ENCODE measurements at places on chromosomes 1 and 21.
A peak's percentile ranks its signal among the peaks of the same experiment; 100 is the strongest.

GRCh38 chr1:225155555-225155954, 226.1 kb downstream of the DNAH14 start:
- H3K27me3 ChIP-seq = no peaks in the 10 kb centered on the region
- no peak overlapping the region for H3K4me3 ChIP-seq
- DNase-seq = no peak

DNA sequence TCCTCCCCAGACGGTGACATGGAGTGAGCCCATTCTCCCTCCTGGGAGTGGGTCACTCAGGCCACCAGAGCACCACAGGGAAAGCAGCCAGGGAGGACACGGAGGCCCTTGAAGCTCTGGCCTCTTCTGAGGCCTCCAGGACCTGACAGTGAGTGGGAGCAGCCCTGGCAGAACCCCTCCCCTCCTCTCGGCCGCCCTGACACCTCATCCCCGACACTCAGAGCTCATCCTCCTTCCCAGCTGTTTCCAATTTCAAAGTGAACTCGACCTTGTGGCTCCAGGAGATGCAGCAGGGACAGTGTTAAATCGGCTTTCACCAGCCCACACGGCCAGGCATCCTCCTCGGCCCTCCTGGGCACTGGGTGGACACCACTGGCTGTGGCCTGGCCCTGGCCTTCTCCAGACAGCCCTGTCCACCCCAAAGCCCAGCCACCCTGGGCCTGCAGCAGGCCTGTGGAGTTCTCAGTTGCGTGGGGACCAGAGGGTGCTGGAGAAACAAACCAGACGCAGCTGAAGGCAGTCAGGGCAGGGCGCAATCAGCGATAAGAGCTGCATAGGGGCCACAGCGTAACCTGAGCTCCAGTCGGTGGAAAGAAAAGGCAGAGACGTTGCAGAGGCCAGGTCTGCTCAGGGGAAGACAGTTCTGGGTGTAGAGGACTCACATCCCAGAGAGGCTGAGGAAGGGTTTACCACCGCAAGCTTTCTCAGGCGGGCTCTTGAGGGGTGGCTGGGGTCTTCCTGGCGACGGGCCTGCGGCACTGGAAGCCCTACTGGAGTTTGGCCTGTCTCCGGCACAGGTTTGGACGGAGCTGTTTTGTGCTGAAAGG, 27.1 kb downstream of the FTCD start:
- no peak overlapping the region for H3K4me3 ChIP-seq
- H3K27ac ChIP-seq = no peak overlapping the region
- no peaks in the 10 kb centered on the region for H3K4me1 ChIP-seq
- peak; percentile 28 for DNase-seq
- H3K27me3 ChIP-seq = no peaks in the 10 kb centered on the region

GRCh38 chr1:231861541-231862481, 235.2 kb downstream of the DISC1 start:
- no peak overlapping the region for H3K27ac ChIP-seq
- no peaks in the 10 kb centered on the region for H3K36me3 ChIP-seq
- peaks cover 14% of the 10 kb centered on the region for H3K4me1 ChIP-seq
- DNase-seq = no peak
- no peaks in the 10 kb centered on the region for H3K27me3 ChIP-seq

- H3K27me3 ChIP-seq = no peaks in the 10 kb centered on the region
- peaks cover 22% of the 10 kb centered on the region for H3K4me1 ChIP-seq
- DNase-seq = no peak
- H3K36me3 ChIP-seq = peaks cover 32% of the 10 kb centered on the region
Measured at GRCh38 chr1:108750476-108751181, 4.2 kb downstream of the STXBP3 start.

DNA sequence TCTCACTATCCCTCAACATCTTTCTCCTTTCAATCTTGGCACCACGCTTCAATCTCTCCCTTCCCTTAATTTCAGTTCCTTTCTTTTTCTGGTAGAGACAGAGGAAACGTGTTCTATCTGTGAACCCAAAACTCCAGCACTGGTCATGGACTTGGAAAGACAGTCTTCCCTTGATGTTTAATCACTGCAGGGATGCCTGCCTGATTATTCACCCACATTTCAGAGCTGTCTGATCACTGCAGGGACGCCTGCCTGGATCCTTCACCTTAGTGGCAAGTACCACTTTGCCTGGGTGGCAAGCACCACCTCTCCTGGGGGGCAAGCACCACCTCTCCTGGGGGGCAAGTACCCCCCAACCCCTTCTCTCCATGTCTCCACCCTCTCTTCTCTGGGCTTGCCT, 27.8 kb downstream of the SELL start:
- H3K36me3 ChIP-seq = no peaks in the 10 kb centered on the region
- H3K4me1 ChIP-seq = no peaks in the 10 kb centered on the region
- no peak overlapping the region for H3K4me3 ChIP-seq
- H3K27ac ChIP-seq = no peak overlapping the region

DNA sequence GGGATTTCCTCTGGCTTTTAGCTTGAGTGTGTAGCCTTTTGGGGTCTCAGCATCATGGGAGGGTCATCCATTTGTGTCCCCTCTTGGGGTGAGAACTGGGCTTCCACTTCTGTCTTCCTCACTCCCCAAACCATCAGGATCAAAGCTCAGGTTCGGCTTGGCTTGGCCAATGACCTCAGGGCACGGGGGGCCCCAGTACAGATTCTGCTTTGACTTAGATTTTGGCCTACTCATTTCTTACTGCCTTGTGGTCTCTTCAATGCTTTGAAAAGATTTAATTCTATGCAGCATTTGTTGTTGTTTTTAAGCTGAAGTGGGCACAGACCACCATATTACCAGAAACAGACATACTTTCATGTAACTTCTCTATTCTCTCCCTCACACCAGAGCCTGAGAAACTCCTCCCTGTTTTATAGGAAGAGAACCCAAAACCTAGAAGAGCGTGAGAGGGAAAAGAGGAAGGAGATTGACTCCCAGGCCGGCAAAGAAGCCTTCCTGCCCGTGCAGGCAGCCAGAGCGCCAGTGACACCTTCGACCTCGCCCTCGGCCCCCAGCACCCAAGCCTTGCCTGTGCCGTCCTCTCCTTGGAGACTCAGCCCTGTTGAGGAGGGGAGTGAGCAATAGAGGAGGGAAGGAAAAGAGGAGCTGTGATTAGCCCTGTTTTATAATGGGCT, 1.9 kb upstream of the S100A3 start:
- peaks cover 69% of the 10 kb centered on the region for H3K4me1 ChIP-seq
- DNase-seq = peak; percentile 54
- no peak overlapping the region for H3K4me3 ChIP-seq
- H3K27ac ChIP-seq = peak overlapping the region; percentile 63
- no peaks in the 10 kb centered on the region for H3K27me3 ChIP-seq
- H3K36me3 ChIP-seq = no peaks in the 10 kb centered on the region
